Urothelium cell line (cell line): ENCODE measurements at places on chromosomes 2 and 18.
A peak's percentile ranks its signal among the peaks of the same experiment; 100 is the strongest.

DNA sequence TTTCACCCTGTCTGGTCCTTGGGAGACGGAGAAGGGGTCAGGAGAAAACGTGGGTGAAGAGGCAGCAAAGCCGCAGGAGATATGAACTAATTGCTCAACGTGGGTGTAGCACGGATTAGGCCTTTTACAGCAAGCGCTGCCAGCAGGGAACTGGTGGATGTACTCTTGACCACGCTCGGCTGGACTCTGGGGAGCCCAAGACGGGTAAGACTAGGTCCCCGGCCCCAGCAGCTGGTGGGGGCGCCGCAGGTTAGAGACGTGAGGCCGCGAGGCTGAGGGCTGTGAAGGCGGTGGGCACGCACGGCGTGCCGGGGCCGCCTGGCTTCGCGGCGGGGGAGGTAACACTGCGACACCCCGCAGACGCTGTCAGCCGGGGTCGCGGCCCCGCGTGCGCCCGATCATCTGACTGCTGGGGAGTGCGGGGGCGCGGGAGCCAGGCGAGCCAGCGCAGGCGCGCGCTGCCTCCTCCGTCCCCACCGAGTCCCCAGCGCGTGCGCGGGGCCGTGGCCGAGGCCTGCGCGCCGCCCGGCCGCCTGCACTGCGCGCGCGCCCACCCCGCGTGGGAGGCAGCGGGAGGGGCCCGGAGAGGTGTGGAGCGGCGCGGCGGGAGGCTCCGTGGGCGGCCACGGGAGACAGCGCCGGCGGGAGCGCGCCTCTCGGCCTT lies at the start of gene CLIP4:
Gene CLIP4 (plus strand): TSS at position 470 of the 664 bp plus-strand sequence. CDS start 5,974 bp downstream, outside the sequence.
- peak; percentile 76 for DNase-seq

GRCh38 chr2:38448692-38449410 lies 71.8 kb upstream of the ATL2 start:
- no peak for DNase-seq

- no peak for DNase-seq
Measured at GRCh38 chr2:234977228-234977679, 25.4 kb downstream of the SH3BP4 start.

DNA sequence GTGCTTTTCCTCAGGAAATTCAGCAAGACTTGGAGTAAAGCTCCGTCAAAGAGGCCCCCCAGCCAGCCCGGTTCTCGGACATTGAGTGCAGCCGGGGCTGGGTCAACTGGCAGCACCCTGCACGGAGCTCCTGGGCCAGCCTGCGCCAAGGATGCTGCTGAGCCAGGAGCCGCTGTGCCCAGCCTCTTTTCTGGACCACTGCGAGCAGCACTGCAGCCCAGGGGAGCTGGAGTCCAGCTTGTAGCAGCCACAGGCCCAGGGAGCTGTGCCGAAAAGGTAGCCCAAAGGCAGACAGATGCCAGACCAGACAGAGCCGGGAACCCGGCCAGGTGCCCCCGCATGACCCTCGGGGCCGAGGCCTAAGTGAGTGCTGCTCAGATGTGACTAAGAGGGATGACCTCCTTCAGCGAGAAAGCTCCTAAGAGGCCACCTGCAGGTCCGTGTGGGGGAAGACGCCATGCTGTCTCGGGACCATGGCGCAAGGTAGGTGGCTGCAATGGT lies 7.3 kb downstream of the CLHC1 start:
- DNase-seq, result no peak

- no peak for DNase-seq
Measured at GRCh38 chr2:12363138-12363537, 353.6 kb upstream of the TRIB2 start.

DNA sequence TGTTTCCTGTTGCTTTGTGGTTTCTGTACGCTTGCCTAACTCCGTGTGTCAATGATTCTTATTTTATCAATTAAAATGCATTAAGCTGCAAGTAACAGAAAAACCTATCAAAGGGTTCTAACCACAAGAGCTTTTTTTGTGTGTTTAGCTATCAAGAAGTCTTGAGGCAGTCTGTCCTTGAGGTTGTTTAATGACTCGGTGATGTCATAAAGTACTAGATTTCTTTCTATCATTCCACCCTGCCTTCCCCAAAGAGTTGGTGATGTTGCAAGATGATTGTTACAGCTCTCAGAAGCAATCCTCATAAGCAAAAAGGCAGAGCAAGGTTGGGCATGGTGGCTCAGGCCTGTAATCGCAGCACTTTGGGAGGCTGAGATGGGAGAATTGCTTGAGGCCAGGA lies 51.9 kb upstream of the SPTBN1 start:
- no peak for DNase-seq

DNA sequence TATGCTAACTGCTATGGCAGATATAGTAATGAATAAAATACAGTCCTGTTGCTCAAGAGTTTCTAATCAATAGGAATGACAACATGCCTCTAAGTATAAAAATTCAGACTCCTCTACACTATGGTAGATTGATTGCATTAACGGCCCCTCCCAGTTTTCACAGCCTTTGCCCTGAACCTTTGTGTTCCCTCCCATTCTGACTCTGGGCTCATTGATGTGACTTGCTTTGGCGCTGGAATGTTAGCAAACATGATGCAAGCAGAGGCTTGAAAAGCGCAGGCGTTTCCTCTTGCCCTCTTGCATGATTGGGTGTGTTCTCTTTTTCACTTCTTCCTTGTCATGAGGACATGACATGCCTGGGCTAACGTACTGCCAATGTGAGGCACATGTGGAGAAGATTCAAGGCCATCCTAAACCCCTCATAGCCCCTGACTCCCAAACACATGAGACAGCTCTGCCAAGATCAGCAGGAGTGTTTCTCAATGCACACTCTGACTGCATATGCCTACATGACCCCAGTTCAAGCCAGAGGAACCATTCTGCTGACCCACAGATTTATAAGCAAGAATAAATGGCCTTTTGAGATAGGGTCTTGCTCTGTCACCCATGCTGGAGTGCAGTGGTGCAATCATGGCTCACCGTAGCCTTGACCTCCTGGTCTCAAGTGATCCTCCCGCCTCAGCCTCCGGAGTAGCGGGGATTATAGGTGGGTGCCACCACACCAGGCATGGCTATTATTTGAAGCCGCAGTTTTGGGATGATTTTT lies 49.7 kb upstream of the CD28 start:
- DNase-seq, result no peak

- DNase-seq, result no peak
Measured at GRCh38 chr2:130966775-130967490, 126.3 kb downstream of the FAM168B start.

DNA sequence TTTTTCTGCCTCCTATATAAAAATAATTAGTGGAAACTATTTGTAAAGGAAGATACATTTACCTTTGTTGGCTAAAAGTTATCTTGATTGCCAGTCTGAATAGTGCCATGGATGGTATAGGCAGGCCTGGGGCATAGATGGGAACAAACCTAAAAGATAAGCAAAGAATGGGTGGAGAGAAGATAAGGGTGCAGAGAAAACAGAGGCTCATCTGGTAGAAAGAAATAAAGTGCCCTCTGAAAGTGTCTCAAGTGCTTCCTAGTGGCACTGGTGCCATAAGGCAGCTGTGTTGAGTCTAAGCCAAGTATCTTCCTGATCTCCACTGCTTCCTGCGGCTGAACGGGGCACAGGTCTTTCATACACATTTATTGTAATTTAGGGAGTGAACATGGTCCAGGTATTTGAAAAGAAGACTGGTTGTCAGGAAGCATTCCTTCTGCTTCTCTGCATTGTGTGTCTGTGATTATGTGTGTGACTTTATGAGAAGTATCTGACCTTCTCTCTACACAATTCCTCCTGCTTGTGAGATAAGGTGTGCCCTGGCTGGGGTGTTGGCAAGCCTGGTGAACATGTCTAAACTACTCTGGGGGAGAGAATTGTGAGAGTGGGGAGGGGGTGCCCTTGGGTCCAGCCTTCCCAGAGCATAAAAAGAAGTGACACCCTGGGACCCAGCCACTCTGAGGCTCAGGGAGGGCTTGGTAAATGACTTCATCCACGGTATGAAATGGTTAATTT lies 280.5 kb downstream of the CAMKMT start:
- DNase-seq, result no peak

DNA sequence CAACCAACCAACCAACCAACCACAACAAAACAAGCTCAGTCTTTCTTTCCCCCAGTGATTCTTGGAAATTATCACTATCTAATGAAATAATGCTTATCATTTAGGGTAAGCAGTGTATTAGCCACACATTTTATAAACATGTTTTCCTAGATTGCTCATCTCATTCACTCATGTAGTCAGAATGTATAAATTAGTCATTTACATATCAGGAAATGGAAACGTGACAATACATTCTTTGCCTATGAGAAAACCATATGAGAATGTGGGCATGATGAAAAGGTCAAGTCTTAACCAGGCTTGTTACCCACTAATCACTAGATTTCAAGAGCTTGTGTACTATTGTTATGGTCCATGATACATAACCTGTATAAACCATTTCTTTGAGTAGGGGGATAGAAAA lies 1583.4 kb upstream of the PIK3C3 start:
- no peak for DNase-seq

GRCh38 chr2:162370931-162371330 lies 27.0 kb downstream of the GCA start:
- DNase-seq, result no peak

DNA sequence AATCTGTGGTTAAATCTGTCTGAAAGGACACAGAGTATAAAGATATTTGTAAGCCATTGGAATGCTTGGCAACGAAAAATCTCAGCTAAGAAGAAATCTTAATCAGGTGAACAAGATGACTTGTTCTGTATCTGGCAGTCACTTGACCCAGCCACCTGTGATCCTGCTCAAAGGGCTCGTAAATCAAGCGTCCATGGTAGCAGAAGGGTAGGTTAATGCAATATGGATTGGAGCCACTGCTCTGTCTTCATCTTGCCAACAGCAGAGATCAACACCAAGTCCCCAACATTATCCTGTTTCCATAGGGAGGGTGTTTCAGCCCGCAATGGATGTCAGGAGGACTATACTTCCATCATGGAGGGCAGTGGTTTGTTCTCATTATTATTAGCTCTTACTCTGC lies 378.4 kb downstream of the CDH7 start:
- DNase-seq, result no peak

DNA sequence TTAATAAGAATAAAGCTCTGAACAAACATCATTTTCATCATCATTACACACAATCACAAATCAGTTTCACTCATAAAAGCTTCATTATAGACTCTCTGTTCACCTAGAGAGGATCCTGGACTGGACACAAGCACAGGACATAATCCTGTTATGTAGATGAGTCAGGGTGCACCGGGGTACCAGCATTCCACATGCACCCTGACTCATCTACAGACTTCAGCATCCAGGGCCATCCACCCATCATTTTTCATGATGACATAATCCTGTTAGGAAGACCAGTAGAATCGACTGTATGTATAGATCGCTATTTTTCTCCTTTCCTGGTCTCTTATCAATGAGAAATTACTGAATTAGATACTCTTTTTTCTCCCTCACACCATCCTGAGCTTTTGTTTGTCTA lies 73.7 kb upstream of the PIK3C3 start:
- no peak for DNase-seq

- DNase-seq, result no peak
Measured at GRCh38 chr18:47311585-47311984, 60.1 kb upstream of the SKOR2 start.

DNA sequence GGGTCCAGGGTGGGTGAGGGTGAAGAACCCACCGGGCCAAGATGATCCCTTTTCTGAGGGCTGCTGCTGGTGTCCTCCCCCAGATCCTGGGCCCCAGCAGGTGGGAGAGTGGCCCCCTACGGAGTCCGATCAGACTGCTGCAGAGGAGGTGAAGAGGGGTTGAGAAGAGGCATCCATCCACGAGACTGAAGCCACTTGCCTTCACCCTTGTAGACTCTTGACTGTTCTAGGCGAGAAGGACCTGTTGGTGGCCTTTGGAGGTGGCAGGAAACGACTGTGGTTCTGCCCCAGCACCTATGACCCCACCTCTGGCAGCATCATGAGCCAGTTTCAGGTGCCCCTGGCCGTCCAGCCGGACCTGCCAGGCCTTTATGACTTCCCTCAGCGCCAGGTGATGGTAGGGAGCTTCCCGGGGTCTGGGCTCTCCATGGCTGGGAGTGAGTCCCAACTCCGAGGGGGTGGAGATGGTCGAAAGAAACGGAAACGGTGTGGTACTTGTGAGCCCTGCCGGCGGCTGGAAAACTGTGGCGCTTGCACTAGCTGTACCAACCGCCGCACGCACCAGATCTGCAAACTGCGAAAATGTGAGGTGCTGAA lies 1.5 kb downstream of the TET3 start:
- DNase-seq, result no peak

- no peak for DNase-seq
Measured at GRCh38 chr2:184256611-184257010, 341.7 kb upstream of the ZNF804A start.

GRCh38 chr18:21105936-21106335 lies 5.7 kb downstream of the ROCK1 start:
- no peak for DNase-seq
